Stimulated activated CD4-positive, alpha-beta T cell treated with anti-CD3 and anti-CD28 coated beads, Interleukin-4, amount 100 ng/mL, for 4 hours (primary cell): ENCODE measurements at places on chromosomes 2 and 18.
A peak's percentile ranks its signal among the peaks of the same experiment; 100 is the strongest.

GRCh38 chr18:21739604-21740537 is 721 bp upstream of the MIB1 start:
- no peak for DNase-seq

- DNase-seq, result no peak
Observed at GRCh38 chr2:15378148-15378908, 182.8 kb downstream of the NBAS start.

GRCh38 chr2:217047631-217048030 is 187.8 kb upstream of the TNP1 start:
- DNase-seq, result no peak

DNA sequence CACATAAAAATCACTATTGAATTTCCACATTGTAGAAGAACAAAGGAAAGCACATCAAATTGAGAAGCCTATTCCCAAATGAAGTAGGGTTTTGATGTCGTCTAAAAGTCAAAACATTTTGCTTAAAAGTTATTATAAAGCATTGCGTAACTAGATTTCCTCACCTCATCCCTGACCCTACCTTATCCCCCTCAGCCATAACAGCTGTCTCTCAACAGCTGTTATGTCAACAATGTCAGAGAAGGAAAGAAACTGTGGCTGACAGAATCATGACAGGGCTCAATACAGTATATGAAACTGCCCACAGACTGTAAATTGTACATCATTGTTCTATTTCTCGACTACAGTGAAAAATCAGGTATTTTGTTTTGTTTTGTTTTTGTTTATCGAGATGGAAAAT is 63.0 kb upstream of the ACVR1C start:
- DNase-seq, result no peak

DNA sequence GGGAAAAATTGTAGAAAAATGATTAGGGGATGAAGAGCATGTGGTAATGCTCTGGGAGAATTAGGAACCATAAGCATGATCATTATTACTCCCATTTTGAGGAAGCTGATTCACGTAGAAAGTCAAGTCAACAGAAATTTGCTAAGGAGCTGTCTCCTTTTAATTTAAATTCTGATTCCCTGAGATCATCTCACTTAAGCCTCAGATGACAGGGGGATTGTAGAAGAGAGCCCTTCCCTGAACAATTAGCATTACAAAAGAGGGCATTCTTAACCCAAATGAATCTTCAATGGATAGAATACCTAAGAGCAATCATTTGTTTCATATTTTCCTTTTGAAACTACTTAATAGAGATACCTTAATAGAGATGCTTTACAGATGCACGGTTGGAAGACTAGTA is 267.9 kb downstream of the NYAP2 start:
- DNase-seq, result no peak

- no peak for DNase-seq
Observed at GRCh38 chr2:101781326-101781725, 83.8 kb downstream of the MAP4K4 start.

DNA sequence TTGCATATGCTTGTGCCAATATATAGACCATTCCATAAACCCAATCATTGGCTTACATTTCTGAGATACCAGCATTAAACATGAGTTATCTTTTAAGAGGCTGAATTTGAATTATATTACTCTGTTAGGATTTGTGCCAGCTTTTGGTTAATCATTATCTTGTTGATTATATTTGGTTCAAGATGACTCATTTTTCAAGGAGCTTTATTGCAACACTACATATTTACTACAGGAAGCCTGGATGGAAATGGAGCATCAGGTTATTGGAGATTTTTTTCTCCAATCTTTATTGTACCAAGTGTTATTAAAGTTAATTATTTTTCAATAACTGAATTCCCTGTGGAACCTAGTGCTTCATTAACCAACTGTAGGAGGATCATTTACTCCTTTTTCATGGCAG is 26.4 kb downstream of the EML4 start:
- DNase-seq, result no peak

GRCh38 chr18:46337271-46337670 is 233.1 kb downstream of the HAUS1 start:
- no peak for DNase-seq

DNA sequence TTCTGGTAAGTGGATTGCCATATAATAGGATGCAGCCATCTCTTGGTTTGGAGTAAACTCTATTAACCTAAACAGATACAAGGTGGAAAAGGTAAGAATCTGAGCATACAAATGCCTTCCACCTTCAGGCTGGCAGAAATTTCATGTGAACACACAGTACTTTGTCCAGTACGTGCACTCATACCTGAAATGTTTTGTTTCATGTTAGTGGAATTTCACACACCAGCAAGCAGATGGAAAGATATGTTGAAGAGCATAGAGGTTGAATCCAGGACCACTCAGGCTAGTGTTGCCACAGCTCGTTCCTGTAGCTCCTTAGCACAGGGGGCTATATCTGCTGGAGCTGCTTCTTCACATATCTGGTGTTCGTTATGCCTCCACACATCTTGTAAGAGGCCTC is 34.0 kb downstream of the CRIM1 start:
- DNase-seq, result no peak

DNA sequence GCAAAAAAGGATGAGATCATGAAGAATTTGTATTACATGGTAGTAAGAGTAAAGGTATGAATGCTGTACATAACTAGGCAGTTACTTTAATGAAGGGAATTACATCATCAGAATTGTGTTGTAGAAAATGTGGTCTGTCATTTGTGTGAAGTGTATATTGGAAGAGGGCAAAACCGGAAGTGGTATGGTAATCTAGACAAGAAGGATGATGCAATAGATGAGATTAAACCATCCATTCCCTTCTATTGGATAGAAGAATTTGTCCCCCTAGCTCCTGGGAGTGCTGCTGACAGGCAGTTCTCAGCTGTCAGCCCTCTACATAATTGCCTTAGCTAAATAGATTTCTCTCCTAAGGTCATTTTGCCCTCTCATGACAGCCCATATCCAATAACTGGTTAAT is 55.9 kb upstream of the BARD1 start:
- no peak for DNase-seq

DNA sequence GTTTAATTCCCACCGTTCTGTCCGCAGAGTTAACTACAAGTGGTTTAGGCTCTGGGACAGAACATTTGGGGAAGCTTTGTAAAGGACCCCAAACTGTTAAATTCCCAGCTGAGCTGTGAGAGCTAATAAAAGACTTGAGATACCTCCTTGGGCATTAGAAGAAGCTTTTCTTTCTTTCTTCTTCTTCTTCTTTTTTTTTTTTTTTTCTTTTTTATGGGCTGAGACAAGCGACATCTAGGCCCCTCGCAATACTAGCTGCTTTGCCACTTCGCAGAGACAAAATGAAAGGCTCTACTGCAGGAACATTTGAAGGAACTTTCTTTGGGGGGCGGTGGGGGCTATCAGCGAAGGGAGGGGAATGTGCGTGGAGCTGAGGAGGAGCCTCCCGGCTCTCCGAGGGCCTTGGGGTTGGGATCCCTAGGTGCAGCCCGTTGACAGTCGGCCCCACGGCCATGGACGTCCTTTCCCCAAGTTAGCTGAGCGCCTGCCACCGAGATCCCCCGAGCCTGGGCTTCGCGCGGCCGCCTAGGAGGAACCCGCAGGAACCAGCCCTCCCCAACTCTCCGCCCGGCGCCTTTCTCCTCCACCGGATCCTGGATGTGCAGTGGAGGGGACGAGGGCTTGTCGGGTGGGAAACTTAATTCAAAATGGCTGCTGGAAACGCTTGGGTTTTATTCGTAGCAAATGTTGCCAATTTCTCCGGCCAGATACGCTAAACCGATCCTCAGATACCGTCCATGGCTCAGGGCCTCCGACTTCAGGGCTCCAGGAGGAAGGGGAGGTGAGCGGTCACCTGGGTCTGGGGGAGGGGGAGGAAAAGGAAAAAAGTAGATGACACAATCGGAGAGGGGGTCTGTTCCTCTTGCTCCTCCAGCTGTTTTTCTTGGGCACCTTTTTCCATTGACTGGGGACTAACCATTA is 4.2 kb downstream of the MEIS1 start:
- no peak for DNase-seq

GRCh38 chr2:104606056-104606455 is 247.9 kb upstream of the POU3F3 start:
- no peak for DNase-seq

GRCh38 chr2:180524499-180524898 is 455.9 kb upstream of the UBE2E3 start:
- DNase-seq, result no peak

DNA sequence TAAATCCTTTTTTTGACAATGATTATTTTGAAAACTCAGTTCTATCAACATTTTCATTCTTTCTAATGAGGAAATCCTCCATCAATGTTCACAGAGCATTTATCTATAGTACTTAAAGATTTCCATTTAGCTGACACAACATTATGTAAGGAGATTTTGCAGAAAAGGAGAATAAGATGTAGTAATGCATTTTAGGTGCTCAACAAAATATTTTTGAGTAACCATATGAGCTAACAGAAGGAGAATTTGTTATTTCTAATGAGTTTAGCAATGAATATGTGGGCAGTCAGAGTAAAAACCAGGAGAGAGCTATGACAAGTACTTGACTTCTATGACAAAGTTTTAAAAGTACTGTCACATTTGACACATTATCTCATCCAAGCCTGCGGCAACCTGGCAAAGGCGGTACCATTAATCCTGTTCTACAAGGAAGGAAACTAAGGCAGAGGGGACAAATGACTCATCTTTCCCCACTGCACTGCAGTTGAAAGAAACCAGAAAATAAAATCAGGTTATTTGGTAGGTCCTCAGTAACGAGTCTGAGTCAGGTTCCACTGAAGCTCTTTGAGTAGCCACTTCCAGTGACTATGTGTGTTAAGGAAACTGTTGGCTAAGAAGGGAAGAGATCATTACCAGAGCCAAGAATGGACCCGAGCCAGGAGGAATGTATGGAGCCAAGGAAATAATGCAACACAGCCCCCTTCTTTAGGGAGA is 134.1 kb upstream of the ITGB6 start:
- peak; percentile 39 for DNase-seq

DNA sequence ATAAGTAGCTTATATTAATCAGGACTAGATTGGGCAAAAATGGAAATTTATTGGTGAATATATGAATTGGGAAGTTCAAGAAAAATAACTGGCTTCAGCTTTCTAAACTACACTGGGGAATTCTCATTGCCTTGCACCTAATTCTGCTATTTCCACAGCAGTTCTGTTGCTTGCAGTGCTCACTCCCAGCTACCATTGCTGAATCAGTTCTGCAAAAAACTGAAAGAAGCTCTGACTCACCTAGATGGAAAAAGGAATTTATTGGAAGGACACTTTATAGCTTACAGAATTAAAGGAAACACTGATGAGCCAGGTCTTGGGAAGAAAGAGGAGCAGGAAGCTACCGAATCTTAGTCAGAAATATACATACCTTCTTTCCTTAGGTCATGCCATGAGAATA is 60.3 kb upstream of the ACVR1 start:
- no peak for DNase-seq

DNA sequence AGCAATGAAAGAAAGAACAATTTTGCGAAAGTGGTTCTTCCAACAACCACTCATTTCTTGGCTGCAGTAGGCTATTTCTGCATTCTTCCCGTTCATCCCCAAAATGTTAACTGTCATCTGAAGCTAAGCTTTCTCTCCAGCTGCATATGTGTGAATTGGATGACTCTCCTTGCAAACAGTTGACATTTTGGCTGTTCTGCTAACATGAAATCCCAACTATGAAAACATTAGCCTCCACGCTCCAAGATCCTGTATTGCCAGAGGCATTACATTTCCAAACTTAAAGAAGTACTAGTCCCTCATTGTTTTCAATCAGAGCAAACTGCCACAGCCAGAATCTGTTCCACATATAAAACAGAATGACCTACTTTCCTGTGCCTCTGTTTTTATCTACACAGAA is 88.5 kb downstream of the TGIF1 start:
- no peak for DNase-seq

DNA sequence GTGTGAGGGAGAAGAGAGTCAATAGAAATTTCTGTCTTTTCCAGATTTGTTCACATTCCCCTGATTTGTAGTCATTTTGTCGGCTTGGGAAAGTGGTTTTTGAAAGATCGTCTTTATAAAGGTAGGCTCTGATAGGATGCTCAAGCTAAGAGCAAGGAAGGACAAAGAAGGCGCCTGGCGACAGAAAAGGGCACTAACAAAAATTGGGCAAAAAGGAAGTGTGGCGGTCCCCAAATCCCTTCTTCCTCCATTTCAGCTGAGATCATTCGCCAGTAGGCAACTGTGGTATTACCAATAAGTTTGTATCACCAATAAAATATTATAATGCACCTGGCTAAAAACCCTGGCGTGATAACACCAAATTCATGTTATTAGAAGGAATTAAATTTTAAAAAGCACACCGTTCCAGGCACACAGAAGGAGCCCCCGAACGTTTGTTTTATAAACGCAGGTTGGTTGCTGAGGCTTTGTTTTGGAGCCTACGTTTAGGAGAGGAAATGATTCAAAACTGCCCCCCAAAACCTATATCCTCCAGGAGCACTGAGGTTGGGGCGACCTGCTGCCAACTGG is 756 bp upstream of the PTPN4 start:
- no peak for DNase-seq

- DNase-seq, result no peak
Observed at GRCh38 chr18:73986711-73987110, 160.9 kb downstream of the FBXO15 start.

DNA sequence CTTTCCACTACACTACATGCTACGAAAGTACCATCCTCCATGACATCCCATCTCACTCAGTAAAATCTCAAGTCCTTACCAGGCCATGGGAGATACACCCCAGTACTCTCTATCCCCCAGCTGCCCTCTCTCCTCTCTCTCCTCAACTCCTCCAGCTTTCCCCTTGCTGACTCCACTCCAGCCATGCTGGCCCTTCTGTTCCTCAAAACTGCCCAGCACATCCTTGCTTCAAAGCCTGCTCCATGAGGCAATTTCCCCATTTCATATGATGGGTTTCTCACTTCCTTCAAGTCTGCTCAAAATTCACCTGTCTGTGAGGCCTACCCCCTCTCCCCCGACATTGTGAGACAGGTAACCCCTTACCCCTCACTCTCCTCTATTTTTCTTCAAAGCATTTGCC is 8.6 kb downstream of the CHN1 start:
- no peak for DNase-seq

GRCh38 chr2:188328419-188328818 is 36.7 kb downstream of the GULP1 start:
- no peak for DNase-seq

- no peak for DNase-seq
Observed at GRCh38 chr2:54872780-54873179, 149.3 kb downstream of the EML6 start.

- no peak for DNase-seq
Observed at GRCh38 chr2:26754539-26754938, 9.5 kb upstream of the SLC35F6 start.

- DNase-seq, result peak; percentile 22
Observed at GRCh38 chr2:189412330-189412953, 28.8 kb upstream of the WDR75 start.

DNA sequence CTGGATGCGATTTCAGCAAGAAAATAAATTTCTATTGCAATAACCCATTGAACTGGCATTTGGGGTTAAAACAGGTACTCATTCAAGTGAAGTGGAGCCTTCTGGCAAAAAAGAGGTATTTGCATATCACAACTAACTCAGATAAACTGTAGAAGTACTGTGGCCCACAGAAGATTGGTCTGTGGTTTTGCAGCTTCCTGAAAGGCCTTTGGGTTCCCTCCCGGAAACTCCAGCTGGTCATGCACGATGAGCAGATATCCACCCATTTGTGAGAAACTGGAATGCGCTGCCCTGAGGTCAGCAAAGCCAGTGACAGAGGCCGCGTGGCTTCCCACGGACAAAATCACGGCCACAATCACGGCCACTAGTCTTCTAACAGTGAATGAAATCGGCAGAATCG is 106.3 kb downstream of the EPHA4 start:
- no peak for DNase-seq
